ENCODE measurements at places on chromosomes 5 and 9. TPM values are rescaled to one million over a fixed set of nuclear protein-coding genes. Genes with fewer than 3 reads are reported as not detected.

GRCh38 chr9:84315278-84315877 is 25.2 kb downstream of the SLC28A3 start:
- DNase-seq: peak; percentile 49

The DIRAS2 gene
- polyA plus RNA-seq: not detected

The ANXA2R gene
- 0.07 TPM for polyA plus RNA-seq

DNA sequence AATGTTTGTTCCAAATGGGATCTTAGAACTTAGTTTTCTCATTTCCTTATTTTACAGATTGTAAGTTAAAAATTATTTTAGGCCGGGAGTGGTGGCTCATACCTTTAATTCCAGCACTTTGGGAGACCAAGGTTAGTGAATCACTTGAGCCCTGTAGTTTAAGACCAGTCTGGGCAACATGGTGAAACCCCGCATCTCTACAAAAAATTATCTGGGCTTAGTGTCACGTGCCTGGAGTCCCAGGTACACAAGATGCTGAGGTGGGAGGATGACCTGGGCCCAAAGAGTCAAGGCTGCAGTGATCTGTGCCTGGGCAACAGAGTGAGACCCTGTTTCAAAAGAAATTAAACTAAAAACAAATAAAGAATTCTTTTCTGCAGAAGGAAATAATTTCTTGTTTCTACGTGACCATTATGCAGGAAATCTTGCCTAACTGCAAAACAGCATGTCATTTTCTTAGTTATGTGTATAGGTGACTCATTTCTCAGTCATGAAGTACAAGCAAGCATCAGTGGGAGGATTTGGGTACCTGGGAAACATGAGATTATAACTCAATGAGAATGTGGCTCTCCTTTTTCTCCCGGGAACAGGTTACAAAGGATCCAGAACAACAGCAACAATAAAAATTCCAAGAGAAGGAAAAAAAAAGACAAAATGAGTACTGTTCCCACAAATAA is 375.1 kb upstream of the ST8SIA4 start:
- peak; percentile 64 for DNase-seq

The EGFLAM gene
- 0.10 TPM for polyA plus RNA-seq

GRCh38 chr9:20491612-20492011 is 130.7 kb downstream of the MLLT3 start:
- no peak for DNase-seq

DNA sequence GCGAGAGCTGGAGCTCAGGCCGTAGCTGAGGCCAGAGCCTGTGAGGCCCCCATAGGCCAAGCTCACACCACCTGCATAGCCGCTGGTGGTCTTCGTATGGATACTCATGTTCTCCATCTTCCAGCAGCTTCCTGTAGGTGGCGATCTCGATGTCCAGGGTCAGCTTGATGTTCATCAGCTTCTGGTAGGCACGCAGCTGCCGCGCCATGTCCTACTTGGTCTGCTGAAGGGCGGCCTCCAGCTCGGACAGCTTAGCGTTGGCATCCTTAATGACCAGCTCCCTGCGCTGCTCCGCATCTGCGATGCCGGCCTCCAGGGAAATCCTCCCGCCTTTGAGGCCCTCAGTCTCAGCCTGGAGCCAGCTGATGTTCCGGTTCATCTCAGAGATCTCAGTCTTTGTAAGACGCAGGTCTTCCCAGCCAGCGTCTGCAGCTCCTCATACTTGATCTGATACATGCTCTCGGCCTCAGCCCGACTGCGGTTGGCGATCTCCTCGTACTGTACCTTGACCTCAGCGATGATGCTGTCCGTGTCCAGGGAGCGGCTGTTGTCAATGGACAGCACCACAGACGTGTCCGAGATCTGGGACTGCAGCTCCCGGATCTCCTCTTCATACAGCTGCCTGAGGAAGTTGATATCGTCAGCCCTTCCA is 172.1 kb downstream of the PPP2R2B start:
- DNase-seq: no peak

DNA sequence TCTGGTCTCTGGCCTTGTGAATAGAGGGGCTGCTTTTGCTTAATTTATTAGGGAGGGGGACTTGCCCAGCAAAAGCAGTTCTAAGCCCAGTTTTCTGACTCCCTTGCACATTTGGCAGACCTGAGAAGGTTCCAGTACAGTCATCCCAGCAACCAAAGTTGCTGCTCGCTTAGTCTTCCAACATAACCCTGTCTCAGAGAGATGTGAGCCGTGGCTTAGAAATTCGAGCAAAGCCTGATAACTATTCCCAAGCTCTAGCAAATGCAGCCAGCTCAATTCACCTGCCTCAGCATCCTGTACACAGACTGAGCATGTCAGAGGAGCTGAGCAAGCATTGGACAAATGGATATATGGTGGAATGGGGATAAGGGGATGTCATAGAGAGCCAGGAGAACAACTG is 401.9 kb downstream of the SPOCK1 start:
- no peak for DNase-seq

DNA sequence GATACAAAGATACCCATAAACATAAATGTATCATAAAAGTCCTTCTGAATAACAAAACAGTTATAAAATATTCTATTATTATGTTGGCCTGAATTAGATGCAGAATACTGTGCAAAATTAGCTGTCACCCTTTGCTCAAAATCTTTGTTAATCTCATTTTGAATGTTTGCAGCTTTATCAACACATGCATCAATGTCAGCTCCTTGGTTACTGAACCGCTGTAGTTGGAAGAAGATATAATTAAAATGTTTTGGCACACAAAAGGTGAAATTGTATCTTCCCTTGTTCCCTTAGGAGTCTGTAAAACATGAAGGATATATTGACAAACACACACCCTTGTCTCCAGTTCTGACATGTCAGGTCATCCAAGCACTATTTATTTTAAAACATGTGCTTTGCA is 146.3 kb upstream of the POU5F2 start:
- no peak for DNase-seq

- DNase-seq: no peak
These were observed 11.5 kb upstream of the BOD1 start for GRCh38 chr5:173627860-173628392.

DNA sequence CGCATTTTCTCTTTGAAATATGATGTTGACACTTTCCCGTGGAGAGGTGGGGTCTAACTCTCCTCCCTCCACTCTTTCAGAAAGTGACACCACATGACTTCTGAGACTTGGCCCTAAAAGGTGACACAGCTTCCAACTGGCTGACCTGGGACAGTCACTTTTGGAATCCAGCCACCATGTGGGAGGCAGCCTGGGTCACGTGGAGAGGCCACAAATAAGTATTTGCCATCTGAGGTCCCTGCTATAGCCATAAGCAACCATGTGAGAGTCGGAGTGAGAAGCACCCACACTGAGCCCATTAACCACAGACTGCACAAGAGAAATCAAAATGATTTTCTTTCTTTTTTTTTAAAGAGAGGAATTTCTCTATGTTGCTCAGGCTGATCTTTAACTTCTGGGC is 4.1 kb upstream of the PHYKPL start:
- DNase-seq: no peak

- DNase-seq: peak; percentile 69
These were observed 547.2 kb downstream of the CSNK1G3 start for GRCh38 chr5:124059200-124059599.

DNA sequence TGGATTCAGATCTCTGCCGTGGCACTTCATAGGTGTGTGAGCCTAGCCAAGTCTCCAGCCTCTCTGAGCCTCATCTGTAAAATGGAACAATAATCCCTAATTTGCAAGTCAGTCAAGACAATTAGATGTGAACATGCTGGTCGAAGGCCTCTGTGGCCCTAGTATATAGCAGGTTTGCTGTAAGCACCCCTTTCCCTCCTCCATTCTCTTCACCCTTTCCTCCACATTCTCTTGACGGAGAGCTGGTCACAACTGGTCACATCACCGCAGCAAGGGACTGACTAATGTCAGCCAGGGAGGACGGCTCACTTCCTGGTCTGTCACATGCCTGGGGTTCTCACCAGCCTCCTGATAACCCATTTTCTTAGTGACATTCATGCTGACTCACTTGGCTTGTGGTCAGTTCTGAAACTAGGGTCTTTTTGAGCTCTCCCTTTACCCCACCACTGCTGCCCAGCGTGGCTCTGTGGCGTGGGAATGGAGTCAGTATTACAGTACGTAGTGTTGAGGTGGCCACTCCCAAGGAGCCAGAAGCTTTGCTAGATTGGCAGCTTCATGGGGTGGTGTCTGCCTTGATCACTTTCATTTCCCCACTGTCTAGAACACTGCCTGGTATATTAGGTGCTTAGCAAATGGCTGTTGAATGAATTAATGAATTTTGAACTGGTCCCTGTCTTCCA is 47.8 kb downstream of the ERGIC1 start:
- no peak for DNase-seq

- no peak for DNase-seq
These were observed 1.9 kb downstream of the CD274 start for GRCh38 chr9:5452286-5452609.

DNA sequence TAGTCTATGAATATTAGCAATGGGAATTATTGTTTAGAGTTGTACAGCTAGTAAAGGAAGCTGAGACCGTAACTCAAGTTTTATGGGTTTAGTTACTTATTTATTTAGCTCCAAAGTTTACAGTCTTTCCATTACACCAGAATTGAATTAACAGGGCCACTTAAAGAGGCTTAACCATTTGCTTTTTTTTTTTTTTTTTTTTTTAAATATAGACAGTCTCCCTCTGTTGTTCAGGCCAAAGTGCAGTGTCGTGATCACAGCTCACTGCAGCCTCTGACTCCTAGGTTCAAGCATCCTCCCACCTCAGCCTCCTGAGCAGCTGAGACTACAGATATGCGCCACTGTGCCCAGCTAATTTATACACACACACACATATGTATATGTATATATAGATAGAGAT is 1.4 kb upstream of the TTC1 start:
- no peak for DNase-seq

DNA sequence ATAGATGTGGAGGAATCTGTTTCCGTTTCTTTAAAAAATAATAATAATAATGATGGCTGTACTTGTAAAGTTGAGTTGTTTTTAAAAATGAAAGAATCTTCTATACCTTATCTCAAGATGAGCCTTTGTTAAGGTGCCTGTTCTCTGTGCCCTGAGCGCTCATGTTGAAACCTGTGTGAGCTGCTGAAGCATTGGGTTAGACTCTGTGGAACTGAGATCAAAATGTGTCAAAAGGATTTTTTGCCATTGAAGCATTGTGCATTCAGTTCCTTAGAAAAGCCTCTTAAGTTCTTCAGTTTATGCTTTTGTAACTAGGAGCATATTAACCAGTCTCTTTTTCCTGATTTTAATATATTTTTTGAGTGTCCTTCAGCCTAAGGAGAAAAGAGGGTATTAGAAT is 67.7 kb downstream of the NUP214 start:
- DNase-seq: no peak

The PHF19 gene
- 60.9 TPM for polyA plus RNA-seq

DNA sequence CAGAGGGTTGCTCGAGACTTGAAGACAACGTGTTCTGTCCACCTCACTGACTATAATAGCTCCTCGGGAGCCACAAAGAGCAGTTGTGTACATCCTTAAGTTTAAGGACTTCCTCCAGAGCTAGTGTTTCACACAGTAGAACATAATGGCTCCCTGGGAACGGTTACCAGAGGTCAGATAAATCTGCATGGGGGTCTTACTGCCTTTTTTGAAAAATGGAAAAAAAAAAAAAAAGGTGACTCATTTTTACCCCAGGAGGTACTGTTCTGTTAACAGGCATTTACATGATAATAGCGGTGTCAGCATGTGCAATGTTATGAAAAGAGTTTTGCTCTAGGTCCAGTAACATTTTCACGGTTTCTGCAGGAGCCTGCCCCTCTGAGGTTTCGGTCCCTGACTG is 498.9 kb upstream of the WWC1 start:
- DNase-seq: no peak

GRCh38 chr5:56088967-56089829 is 94.4 kb upstream of the IL6ST start:
- peak; percentile 54 for DNase-seq

The NTRK2 gene
- 0.07 TPM for polyA plus RNA-seq

GRCh38 chr5:1163366-1163765 is 38.0 kb upstream of the SLC6A19 start:
- DNase-seq: no peak

GRCh38 chr5:39371367-39371635 is 7.0 kb upstream of the C9 start:
- DNase-seq: no peak

- no peak for DNase-seq
These were observed 1.8 kb downstream of the SURF6 start for GRCh38 chr9:133334161-133334560.

DNA sequence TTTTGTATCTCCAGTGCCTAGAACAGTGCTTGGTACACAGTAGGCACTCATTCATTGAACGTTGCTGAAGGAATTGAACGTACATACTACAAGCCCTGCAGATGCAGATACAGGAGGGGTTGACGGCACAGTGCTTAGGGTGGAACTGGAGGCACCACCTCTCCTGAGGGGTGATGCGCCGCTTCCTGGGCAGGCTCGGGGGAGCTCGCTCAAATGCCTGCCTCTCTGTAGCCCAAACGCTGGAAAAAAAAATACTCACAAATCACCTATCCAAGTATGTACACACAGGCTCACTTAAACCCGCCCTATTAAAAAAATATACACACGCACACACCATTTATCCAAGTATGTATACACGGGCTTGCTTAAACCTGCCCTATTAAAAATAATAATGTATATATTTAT is 536 bp upstream of the COMMD10 start:
- DNase-seq: peak; percentile 33

The CNTNAP3 gene
- 15.1 TPM for polyA plus RNA-seq

- no peak for DNase-seq
These were observed 8.2 kb downstream of the IPPK start for GRCh38 chr9:92661743-92662142.

GRCh38 chr5:71859515-71859914 is 140.4 kb downstream of the CARTPT start:
- no peak for DNase-seq

GRCh38 chr9:13770956-13771355 is 491.5 kb upstream of the MPDZ start:
- no peak for DNase-seq

GRCh38 chr5:96614110-96614691 is 48.0 kb upstream of the CAST start:
- peak; percentile 94 for DNase-seq

DNA sequence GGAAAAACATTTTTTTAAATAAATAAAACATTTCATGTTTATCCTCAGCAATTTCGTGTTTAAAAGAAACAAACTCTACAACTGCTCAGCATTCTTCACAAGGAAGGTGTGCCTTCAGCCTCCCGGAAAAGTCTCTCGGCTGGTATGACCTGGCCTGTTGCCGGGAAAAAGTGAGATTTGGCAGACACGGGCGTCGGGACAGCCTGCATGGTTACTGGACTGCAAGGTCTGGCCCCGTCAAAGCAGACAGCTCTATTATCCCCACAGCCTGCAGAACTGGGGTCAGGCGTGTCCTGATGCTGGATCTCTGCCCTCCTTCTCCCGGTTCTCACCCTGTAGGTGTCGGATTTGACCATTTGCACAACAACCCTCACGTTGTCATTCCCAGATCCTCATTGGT is 120.3 kb upstream of the SPATA31C2 start:
- DNase-seq: no peak

The LCN9 gene
- polyA plus RNA-seq: not detected

The TAF1L gene
- polyA plus RNA-seq: 0.01 TPM

- no peak for DNase-seq
These were observed 838 bp downstream of the POLK start for GRCh38 chr5:75512383-75513074.

- peak; percentile 66 for DNase-seq
These were observed 76.0 kb downstream of the VAV2 start for GRCh38 chr9:133916159-133916541.

- no peak for DNase-seq
These were observed 1.7 kb downstream of the SMIM33 start for GRCh38 chr5:139472386-139473030.

GRCh38 chr5:139854029-139854605 is 58.5 kb downstream of the PSD2 start:
- DNase-seq: no peak

Measured in mammary epithelial cell (primary cell).